ENCODE measurements at places on chromosomes 7 and 10.

GRCh38 chr7:31096198-31096876, 44.2 kb downstream of the ADCYAP1R1 start:
- no peak for DNase-seq

DNA sequence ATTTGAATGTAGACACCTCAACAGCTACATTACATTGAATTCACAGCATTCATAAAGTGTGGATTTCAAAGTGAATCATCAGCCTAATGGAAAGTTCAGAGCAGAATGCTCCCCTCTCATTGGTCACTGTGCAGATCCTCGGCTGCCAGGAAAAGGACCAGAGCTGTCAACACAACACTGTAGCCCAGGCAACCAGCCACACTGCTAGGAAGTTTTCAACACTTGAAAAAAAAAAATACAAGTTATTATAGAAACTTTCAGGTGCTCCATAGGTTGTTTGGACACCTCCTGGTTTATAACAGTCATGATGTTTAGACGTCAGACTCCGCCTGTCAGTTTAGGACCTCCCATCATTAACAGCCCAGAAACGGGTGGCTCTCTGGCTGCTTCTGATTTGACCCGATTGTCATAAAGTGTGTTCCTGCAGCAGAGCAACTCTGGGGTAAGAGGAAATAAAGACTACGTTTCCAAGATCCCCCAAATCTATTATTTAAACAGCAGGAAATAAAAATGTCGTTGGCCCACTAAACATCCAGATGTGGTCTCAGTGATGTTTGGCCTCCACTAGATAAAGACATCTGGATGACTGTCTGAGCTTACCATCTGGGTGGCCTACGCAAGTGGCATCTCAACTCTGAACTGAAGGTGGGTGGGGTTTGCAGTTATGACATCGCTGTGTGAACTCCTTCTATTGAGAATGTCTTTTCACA, 117.4 kb downstream of the CABCOCO1 start:
- no peak for DNase-seq

DNA sequence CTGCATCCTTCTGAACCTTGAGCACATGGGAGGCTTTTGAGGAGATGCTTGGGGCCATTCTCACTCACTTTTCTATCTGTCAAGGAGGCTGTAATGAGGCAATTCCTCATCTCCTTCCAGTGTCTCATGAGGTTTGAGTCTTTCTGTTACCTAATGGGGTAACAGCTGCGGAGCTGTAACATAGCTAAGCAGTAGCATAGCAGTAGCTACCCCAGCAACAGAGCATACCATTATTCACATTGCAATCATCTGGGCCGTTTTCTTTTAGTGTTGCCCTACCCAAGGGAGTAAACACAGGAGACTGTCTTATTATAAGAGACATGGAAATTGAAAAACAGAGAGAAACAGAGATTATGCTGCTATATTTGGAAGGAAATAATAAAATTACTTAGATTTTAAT, 68.7 kb downstream of the AKR1D1 start:
- DNase-seq, result no peak

GRCh38 chr10:124119946-124120345, 26.5 kb upstream of the CHST15 start:
- no peak for DNase-seq

GRCh38 chr10:44282626-44283300, 102.1 kb downstream of the CXCL12 start:
- DNase-seq, result no peak

GRCh38 chr7:45897042-45897690, 8.9 kb downstream of the IGFBP1 start:
- no peak for DNase-seq

DNA sequence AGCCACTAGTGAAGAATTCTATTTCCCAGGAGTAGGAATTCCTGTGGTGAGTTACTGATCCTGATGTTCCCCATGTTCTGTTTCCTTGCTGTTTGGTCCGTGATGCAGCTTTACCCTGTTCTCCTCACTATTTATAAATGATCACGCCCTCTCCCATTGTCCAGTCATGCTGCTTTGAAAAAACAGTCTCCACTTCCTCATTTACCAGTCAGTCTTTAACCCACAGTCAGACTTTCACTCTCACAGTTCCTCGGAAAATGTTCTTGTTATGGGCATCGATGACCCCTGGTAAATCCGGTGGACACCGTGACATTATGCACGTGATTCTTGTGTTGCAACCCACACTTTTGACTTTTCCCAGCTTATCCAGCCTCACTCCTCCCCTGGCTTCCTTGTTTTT, 14.4 kb downstream of the SCIN start:
- DNase-seq, result no peak

- no peak for DNase-seq
Observed at GRCh38 chr7:146177301-146177700, 60.7 kb downstream of the CNTNAP2 start.

GRCh38 chr10:8584666-8585065, 530.2 kb downstream of the GATA3 start:
- DNase-seq, result no peak

DNA sequence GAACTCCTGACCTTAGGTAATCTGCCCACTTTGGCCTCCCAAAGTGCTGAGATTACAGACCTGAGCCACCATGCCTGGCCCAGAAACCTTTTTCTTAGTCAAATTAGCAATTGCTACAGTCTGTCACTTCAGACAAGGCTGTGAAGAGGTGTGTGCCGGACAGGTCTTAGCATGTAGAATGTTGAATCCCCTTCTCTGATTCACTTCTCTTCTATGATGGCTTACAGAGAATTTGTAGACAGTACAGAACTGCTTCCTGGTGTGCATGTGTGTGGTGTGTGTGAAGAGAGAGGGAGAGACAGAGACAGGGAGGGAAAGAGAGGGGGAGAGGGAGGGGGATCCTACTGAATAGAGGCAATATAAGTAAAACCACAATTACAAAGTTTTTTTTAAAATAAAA, 150.4 kb downstream of the PARD3 start:
- no peak for DNase-seq

DNA sequence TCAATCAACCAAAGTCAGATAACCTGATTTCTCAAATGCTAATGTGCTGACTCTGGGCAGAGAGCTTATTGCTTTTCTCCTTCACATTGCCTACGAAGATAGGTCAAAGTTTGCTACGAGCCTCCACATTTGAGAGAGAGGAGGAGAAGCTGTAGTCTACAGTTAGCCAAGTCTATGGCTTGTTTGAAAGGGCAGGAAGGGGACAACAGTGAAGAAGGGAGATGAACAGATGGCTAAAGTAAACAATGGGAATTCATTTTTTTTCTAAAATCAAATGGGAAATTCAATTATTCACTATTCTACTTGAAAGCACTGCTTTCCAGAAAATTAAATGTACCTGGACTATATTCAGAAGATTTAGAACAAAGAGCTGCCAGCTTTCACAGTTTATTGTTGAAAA, 126.7 kb upstream of the C1QL3 start:
- DNase-seq, result no peak

- no peak for DNase-seq
Observed at GRCh38 chr10:20089879-20090278, 273.6 kb downstream of the PLXDC2 start.

GRCh38 chr10:51696251-51696650, 3.1 kb downstream of the CSTF2T start:
- DNase-seq, result no peak

DNA sequence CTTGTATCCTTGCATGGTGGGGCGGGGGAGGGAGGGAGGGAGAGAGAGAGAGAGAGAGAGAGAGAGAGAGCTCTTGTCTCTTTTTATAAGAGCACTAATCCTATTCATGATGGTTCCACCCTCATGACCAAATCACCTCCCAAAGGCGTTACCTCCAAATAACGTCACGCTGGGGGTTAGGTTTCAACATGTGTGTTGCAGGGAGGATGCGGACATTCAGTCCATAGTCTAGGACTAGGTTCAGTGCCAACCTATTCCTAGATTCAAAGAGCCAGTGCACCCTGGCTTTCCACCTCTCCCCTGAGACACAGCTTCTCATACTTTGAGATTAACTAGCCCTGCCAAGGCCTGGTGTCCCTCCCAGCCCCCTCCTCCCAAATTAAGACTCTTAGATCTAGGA, 123.0 kb downstream of the GRK5 start:
- no peak for DNase-seq

DNA sequence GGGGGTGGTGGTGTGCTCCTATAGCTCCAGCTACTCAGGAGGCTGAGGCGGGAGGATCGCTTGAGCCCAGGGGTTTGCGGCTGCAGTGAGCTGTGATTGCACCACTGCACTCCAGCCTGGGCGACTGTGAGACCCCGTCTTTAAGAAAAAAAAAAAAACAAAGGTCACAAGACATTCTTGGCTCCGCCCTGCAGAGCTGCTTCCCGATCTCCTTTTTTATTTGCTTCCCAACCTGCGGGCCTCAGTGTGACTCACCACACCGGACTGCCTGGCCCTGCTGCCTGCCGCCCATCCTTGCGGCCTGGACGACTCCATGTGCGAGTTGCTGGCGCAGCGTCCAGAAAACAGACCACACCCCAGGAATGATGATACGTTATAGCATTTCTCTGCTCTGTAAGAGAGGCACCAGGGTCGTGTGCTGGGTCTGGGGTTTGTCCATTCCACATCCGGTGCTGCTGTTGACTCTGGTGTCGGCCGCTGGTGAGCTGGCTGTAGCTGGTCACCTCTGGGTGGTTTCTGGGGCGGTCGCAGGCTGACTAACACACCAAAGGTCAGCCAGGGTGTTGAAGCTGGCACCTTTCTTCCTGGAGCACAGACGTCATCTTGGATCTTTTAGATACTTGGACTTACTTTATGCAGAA, 123.6 kb downstream of the TCF7L2 start:
- no peak for DNase-seq

GRCh38 chr7:136919820-136920219, 51.4 kb downstream of the CHRM2 start:
- DNase-seq, result no peak

- no peak for DNase-seq
Observed at GRCh38 chr10:14309593-14309992, 21.1 kb downstream of the FRMD4A start.

DNA sequence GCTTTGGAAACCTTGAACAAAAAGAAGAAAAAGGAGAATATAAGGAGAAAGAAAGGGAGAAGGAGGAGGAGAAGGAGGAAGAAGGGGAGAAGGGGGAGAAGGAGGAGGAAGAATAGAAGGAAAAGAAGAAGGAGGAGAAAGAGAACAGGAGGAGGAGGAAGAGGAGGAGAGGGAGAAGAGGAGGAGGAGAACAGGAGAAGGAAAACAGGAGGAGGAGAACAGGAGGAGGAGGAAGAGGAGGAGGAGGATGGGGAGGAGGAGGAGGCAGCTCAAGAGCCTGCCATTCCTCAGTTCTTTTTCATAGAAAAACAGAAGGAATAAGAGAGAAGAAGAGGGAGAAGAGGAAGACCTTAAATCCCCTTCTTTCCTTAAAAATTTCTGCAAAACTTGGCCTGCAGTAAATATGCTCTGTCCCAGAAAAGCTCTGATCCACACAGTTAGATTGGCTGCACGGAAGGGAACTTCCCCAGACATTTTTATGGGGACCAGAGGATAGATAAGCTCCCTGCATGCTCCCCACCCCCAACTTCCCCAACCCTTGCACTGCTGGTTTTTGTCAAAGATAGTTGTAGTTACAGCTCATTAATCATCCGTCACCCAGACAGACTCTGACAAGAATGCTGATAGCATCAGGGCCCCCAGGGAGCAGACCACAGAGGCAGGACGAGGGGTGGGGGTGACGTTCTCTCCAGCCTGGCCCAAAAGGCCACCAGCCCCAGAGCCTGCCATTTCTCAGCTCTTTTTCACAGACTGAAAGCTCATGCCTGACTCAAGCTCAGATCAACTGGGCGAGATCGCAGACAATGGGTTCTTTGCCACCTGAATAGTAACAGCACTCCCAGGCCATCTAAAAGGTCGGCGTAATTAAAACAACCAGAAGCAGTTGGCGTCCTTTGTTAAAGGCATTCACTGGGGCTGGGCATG, 34.5 kb upstream of the LYZL1 start:
- DNase-seq, result no peak

GRCh38 chr10:87625661-87626060, 34.0 kb upstream of the PAPSS2 start:
- DNase-seq, result no peak
